ENCODE measurements at places on chromosomes 6 and 20.
A peak's percentile ranks its signal among the peaks of the same experiment; 100 is the strongest.

GRCh38 chr20:47863981-47864380 is 78.7 kb upstream of the SULF2 start:
- no peak for DNase-seq

DNA sequence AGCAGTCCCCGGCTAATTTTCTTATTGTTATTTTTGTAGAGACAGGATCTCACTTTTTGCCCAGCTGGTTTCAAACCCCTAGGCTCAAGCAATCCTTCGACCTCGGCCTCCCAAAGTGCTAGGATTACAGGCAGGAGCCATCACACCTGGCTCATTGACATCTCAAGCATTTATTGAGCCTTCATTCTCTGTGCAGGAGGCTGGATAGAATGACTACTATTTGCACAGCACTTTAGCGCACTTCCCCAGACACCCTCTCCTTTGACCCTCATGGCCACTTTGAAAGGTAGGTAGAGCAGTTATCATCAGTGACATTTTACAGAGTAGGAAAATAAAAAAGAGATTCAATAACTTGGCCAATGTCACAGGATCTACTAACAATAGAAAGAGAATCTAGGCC is 124.0 kb upstream of the STXBP5 start:
- no peak for DNase-seq

GRCh38 chr6:19754686-19755085 is 82.5 kb upstream of the ID4 start:
- DNase-seq: no peak

- DNase-seq: peak; percentile 82
Observed at GRCh38 chr6:155126727-155127439, 131.8 kb downstream of the TIAM2 start.

DNA sequence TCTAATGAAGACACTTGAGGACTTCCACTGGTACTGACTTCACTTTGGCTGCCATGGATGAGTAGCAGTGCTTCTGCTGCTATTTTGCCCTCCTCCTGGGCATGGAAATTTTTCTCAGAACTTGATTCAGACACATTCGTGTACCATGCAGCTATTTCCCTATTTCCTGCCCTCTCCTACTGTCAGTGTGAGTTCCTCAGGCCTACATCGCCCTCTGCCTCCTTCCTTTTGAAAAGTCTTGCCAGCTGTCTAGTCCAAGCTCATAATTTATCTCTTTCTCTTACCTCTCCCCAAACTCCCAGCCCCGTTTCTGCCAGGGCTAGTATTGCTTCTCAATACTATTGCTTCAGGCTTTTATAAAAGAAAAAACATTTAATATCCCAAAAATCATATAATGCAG is 470.2 kb downstream of the ADGRB3 start:
- no peak for DNase-seq

DNA sequence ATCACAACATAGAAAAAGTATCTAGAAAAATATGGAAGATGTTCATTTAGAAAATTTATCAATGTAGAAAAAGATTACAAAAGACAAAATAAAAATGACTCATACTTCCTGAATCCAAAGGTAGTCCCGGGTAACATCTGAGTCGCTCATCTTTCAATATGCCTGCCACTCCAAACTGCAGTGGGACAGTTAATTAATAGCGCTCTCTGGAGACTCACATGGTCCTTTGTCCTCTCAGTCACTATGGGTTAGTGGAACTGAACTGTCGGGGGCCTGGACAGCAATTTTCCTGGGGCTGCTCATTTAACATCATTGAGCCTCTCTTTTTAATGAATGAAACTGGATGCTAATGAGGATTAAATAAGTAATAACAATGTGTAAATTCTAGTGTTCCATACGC is 103.4 kb downstream of the MAP3K4 start:
- no peak for DNase-seq

DNA sequence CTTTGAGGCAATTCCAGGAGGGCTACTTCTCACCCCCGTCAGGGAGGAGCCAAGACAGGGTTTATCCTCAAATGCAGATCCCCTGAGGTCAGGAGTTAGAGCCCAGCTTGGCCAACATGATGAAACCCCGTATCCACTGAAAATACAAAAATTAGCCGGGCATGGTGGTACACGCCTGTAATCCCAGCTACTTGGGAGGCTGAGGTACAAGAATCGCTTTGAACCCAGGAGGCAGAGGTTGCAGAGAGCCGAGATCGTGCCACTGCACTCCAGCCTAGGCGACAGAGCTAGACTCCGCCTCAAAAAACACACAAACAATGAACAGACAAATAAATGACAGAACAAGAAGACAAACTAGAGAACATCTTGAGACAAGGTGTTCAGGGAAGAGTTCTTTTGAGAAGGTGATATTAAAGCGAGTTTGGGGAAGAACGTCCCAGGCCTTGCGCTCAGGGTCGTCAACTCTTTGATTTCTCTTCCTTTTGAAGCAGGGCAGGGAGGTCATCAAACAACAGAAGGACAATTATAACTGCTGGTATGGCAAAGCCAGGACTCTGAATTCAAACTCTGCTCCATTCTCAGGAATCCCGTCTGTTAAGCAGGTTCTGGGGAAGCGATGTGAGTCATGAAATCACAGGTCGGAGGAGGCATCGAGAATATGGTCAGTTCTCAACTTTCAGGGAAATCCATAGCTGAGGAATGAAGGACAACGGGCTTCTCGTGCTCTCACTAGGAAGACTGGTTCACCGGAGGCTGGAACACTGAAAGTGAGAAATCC is 1.4 kb upstream of the RALY start:
- DNase-seq: peak; percentile 22
